Lung (tissue), 17 donors: ENCODE measurements at places on chromosomes 11 and 22. TPM values are rescaled to one million over a fixed set of nuclear protein-coding genes. Genes with fewer than 3 reads are reported as not detected.

DNA sequence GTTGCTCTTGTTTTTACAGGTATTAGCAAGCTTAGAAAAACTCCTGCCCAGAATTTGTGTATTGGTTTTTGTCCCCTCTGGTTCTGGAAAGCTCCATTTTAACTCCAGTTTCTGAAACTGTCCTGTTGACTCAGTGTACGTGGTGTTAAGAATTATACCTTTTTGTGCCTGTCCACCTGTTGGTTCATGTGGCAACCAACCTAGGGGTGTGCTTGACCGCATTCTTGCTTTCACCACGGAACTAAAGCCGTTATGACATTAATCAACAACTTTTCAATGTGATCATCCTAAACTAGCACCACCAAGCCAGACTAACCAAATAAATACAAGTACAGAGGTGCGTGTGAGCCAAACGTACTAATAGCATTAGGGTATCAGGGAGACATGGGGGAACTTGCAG is 56.0 kb upstream of the PTH start:
- DNase-seq: no peak

The KLHDC7B gene
- total RNA-seq: 1.0 TPM

The DSCAML1 gene
- 1.5 TPM for total RNA-seq

The HEPN1 gene
- not detected for total RNA-seq

DNA sequence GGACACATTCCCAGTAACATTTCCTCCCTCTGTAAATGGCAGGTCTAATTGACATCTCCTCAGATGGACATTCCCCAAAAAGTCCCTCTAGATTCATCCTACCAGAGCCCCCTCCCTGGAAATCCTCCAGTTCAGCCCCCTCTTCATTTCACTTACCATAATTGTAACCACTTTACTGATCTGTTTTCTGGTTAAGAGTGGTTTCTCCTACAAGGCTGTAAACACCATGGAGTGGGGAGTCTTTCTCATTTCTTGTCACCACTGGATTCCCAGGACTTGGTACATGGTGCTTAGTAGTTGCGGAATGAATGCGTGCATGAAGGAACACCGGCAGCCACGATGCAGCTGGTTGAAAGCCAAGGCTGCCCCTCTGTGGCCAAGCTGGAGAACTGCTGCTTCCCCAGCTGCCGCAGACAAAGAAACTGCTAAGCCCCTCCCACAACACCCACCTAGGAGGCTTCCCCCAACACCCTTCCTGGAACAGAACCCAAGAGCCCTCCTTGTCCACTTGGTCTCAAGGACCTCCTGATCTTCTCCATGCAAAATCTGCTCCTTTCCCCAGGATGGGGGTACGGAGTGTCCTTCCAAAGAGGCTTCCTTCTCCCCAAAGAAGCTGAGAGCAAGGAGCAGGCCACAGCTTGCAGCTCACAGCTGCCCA is 18.6 kb upstream of the SCARF2 start:
- peak; percentile 92 for DNase-seq
